ENCODE measurements at places on chromosomes 6 and 20. TPM values are rescaled to one million over a fixed set of nuclear protein-coding genes. Genes with fewer than 3 reads are reported as not detected.
A peak's percentile ranks its signal among the peaks of the same experiment; 100 is the strongest.

DNA sequence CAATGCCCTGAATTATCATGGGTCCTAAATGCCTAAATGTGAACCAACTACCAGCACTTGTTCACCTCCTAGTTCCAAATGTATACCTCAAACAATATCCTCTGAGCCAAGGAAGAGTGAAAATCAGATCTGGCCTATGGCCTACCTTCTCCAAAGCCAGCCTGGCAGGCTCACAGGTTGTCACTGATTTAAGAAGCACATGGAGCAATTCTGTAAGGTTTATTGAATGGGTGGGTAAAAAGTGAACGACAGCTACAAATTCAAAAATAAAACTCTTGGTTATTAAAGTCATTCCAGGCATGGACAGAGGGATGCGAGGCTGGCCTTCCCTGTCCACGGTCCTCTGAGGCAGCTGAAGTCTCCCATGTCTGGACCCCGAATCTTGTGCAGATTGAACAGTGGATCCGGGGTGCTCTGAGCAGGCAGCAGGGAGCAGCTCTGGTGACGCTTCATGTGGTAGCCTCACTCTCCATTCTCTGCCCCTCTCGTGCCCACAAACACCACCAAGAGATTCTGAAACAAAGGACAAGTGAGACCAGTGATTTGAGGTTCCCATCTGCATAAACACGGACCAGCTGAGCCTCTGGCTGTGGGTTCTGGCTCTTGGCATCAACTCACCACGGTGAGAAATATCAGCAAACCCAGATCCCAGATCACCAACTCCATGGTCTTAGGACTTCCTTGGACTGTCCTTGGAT lies 14.6 kb downstream of the SNHG17 start:
- no peak for DNase-seq

GRCh38 chr6:13180538-13180937 lies 147.8 kb downstream of the TBC1D7 start:
- DNase-seq: no peak

GRCh38 chr6:43436577-43437282 lies 9.4 kb downstream of the ABCC10 start:
- DNase-seq: peak; percentile 25

GRCh38 chr6:24430086-24430485 lies 27.4 kb downstream of the MRS2 start:
- no peak for DNase-seq

- peak; percentile 57 for DNase-seq
Observed at GRCh38 chr6:15365273-15365687, 119.4 kb downstream of the JARID2 start.

DNA sequence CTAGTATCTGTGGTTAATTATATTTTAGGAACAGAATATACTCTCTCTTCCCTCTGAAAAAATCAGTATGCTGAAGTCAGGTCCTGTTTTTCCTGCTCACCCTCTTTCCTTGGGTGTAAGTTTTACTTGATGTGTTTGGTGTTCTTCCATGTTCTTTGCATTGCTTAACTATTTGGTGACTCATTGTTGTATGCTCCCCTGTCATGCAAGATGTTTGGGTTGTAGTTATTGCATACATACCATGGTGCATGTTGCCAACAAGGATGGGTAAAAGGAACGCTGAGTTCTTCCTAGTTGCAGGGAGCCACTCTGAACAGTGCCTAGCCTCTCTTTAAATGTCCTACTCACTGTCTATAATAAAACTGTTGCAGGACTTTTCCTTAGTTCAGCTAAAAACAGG lies 207.9 kb upstream of the LAMP5 start:
- DNase-seq: no peak

The HSPA12B gene
- polyA plus RNA-seq: 23.7 TPM

DNA sequence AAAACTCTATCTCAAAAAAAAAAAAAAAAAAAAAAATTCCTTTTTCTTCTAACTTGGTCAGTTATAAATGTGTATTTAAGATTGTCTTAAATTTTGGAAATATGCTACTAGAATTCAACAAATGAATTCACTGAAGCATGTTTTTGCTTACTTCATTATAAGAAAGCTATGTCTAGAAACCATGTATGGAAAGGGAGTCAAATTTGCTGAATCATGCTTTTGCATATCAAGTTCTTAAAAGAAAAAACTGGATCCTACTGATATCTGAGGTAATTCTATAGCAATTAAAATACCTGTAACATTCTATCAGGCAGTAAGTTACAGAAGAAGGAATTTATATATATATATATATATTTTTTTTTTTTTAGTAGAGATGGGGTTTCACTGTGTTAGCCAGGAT lies 27.7 kb downstream of the AKIRIN2 start:
- no peak for DNase-seq

GRCh38 chr6:118546164-118546879 lies 1.8 kb upstream of the PLN start:
- DNase-seq: no peak

DNA sequence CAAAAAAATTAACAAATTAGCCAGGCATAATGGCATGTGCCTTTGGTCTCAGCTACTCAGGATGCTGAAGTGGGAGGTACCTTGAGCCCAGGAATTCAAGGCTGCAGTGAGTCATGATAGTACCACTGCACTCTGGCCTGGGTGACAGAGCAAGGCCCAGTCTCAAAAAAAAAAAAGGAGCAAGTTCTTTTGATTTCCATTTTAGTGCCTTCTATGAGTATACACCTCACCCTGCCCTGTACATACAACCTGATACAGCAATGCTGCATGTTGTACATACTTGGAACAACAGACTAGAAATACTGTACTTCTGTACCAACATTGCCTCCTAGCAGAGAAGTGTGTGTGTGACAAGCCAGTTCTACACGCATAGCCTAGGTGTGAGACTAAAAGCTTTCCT lies 97.3 kb upstream of the CARMIL1 start:
- no peak for DNase-seq

DNA sequence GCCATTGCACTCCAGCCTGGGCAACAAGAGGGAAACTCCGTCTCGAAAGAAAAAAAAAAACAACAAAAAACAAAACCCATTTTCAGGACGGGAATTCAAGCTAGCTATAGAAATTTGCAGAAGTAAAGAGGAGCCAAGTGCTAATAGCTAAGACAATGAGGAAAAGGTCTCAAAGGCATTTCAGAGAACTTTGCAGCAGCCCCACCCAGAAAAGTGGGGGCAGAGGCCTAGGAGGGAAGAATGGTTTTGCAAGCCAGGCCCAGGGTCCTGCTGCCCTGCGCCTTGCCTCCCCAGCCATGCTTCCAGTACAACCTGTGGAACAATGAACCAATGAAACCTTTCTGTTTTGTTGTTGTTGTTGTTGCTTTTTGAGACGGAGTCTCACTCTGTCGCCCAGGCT lies 38.3 kb upstream of the SAMHD1 start:
- DNase-seq: no peak

DNA sequence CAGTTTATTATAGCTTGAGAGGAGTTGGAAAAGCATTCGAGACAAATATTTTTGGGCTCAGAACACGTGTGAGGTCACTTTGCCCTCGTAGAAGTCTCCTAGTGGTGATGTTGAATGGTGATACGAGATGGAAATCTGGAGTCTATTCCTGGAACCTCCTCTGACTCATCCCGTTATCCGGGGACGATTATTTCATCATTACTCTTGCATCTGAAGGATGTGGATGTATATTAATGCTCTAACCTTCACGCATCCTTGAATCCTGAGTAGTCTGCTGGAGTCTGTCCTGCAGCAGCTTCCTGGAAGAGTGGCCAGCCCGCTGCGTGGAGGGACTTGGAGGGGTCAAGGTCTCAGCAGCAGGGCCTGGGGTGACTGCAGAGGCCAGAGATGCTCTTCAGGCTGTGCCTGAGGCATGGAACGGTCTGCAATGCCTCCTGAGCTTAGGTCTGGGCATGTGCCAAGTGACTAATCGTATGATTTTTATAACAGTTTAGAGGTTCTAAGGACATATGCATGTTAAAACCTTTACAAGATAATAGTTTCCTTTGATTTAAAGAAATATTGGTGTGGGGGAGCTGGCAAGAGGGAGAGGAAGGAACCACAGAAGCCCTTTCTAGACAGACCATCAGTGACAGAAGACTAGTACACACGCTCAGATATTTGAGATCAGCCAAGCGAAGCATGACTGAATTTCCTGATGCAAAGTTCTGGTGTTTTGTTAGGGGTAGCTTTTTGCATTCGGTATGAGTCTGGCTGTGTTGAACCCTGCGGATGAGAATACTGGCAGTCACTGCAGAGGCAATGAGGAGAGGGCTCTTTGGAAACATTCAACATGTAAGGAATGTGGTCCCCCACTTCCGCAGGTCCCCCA lies 400.2 kb downstream of the QKI start:
- peak; percentile 67 for DNase-seq

DNA sequence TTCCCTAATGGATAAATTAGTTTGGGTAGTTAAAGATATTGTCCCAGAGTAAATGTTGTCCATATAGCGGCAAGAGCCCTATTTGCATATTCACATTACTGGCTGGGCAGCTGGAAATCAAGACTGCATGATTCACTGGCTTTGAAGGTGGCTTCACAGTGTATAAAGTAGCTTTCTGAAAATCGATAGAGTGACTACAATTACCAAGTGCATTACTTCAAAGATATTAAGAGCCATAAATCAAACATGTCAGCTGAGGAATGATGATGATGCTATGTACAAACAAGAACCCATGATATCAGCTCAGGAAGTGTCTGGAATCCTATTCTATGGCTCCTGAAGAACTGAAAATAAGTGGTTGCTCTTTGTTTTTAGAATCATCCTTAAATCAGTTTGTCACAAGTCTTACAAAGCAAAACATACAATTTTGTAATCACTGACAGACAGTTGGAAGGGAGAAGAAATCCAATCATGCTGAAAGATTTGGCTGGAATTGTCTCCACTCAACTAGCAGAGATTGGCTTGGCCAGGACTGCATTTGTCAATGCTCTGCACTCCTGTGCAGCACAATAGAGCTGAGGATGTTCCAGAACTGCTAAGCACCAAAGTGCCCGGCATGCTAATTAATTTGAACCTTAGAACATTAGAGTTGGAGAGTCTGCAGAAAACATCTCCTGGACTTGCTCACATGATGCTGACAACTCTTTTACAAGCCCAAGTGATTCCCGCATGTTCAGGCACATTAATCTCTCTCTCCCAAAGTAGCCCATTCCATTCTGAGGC lies 77.9 kb upstream of the B3GAT2 start:
- DNase-seq: no peak

The TSBP1 gene
- not detected for polyA plus RNA-seq

The TNFRSF6B gene
- 1.9 TPM for polyA plus RNA-seq

- no peak for DNase-seq
Observed at GRCh38 chr6:42564506-42564825, 637 bp downstream of the UBR2 start.

DNA sequence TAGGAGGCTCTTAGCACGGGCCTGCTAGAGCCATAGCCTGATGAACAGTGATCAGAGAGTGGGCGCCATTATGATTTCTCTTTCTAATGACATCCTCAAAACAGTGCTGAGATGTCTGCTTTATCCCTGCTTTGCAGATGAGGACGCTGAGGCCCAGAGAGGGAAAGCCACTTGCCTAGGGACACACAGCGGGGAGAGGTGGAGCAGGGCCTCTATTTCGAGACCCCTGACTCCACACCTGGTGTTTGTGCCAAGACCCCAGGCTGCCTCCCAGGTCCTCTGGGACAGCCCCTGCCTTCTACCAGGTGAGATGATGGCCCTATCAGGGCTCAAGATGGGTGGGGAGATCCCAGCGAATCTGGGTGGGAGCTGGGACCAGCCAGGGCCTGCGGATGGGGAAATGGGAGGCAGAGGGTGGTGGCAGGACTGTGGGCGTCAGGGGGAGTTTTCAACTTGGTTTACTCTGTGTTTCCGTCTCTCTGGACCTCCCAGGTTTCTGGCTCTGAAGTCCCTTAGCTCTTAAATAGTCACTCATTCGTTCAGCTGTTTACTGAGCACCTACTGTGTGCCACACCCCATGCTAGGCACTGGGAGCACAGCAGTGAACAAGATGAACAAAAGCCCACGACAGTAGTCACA lies 36.7 kb downstream of the SRC start:
- DNase-seq: no peak

GRCh38 chr6:133214267-133214666 lies 26.9 kb upstream of the EYA4 start:
- peak; percentile 23 for DNase-seq

- DNase-seq: no peak
Observed at GRCh38 chr6:40394381-40394780, 192.8 kb downstream of the LRFN2 start.

The VPS16 gene
- 23.5 TPM for polyA plus RNA-seq

DNA sequence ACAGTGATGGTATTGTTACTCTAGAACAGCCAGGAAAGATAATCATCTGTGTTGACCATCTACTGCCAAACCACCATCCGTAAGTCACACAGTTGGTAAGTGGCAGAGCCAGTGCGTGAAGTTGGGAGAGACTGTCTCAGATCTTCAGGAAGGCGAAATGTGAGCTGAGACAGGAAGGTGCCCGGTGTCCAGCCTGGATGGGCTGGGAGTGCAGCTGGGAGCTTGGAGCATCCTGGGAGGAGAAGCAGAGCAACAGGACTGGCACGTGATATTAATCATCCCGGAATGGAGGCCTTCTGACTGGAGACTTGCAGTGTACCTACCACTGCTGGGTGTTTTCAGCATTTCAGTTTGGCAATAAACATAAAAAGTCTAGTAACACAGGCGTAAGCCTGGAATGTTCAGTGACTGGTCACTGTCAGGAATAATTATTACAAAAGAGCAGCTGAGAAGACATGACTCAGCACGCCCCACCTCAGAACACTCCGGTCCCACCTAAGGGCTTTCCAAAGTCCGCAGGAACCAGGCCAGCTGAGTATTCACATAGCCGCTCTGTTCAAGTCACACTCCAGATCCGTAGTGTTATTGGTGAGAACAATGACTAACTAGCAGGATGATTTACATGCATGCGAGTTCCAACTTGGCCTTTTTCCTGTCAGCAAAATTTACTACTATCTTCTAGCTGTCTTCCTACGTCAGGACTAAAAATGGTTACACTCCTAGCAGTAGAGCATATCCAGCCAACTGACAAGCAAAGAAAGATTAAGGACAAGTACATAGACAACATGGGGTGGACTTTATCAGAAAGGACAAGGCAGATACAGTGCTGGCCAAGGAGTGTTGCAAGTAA lies 45.1 kb upstream of the PNRC1 start:
- peak; percentile 82 for DNase-seq

The TUBB2A gene
- 79.2 TPM for polyA plus RNA-seq

The SYNDIG1 gene
- polyA plus RNA-seq: 4.2 TPM

- DNase-seq: no peak
Observed at GRCh38 chr20:361561-361960, 14.7 kb downstream of the NRSN2 start.

The ECT2L gene
- not detected for polyA plus RNA-seq

GRCh38 chr20:10313701-10314100 lies 95.1 kb downstream of the SNAP25 start:
- DNase-seq: no peak

- DNase-seq: no peak
Observed at GRCh38 chr6:91654357-91654756, 1067.5 kb upstream of the MAP3K7 start.

DNA sequence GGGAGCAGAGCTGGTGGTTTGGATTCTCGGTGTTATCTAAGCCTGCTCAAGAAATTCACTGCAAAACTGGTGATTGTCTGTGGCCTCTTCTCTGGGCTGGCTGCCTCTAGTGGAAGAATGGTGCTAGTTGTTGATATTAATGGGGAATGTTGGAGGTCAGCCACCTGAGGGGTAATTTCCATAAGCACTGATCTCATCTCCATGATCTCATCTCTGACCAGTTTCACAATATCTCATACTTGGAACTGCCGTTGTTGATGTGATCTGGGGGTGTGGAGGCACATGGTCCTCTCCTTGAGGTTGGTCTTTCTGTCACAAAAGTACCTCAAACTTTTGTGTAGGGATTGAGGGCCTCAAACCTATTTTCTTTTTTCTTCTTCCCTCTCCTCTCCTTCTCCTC lies 102.6 kb downstream of the CD109 start:
- peak; percentile 55 for DNase-seq

The NMBR gene
- polyA plus RNA-seq: not detected

GRCh38 chr6:45371924-45372573 lies 5.7 kb downstream of the SUPT3H start:
- no peak for DNase-seq

The PPP1R14C gene
- 15.2 TPM for polyA plus RNA-seq
